Smooth muscle cell of bladder (primary cell): ENCODE measurements at places on chromosomes 1 and 21. TPM values are rescaled to one million over a fixed set of nuclear protein-coding genes. Genes with fewer than 3 reads are reported as not detected.

LCE2C gene
- not detected in 2 replicates for total RNA-seq

UCHL5 gene
- total RNA-seq, result 20.9 and 23.1 TPM in 2 replicates

ATP6V1G3 gene
- total RNA-seq, result not detected in 2 replicates

PLA2G5 gene
- 0.92 TPM in 1 of 2 replicates, not detected in the other for total RNA-seq

PGBD5 gene
- 0.57 and 0.83 TPM in 2 replicates for total RNA-seq

KRTAP21-2 gene
- total RNA-seq, result not detected in 2 replicates

TCEA3 gene
- total RNA-seq, result 11.1 and 19.6 TPM in 2 replicates

SPATC1L gene
- total RNA-seq, result 3.4 and 7.7 TPM in 2 replicates

LGR6 gene
- total RNA-seq, result not detected in 2 replicates

FHAD1 gene
- 0.83 and 1.1 TPM in 2 replicates for total RNA-seq

GBP4 gene
- 2.6 and 4.5 TPM in 2 replicates for total RNA-seq

MATN1 gene
- total RNA-seq, result 0.09 and 0.14 TPM in 2 replicates

C1orf141 gene
- not detected in 2 replicates for total RNA-seq

HOOK1 gene
- under 0.01 TPM in 1 of 2 replicates, not detected in the other for total RNA-seq

CTTNBP2NL gene
- total RNA-seq, result 8.4 and 9.4 TPM in 2 replicates

RAP1GAP gene
- under 0.01 and 0.18 TPM in 2 replicates for total RNA-seq

CYP4X1 gene
- total RNA-seq, result not detected in 2 replicates

THRAP3 gene
- total RNA-seq, result 68.1 and 83.3 TPM in 2 replicates

RGSL1 gene
- not detected in 2 replicates for total RNA-seq

ANGPTL3 gene
- total RNA-seq, result not detected in 2 replicates

TMEM51 gene
- 6.8 and 8.8 TPM in 2 replicates for total RNA-seq

SHISA4 gene
- total RNA-seq, result 16.1 and 20.3 TPM in 2 replicates

CASQ1 gene
- total RNA-seq, result not detected in 2 replicates

NBPF26 gene
- 13.4 and 21.1 TPM in 2 replicates for total RNA-seq

CRYBG2 gene
- under 0.01 TPM in 1 of 2 replicates, not detected in the other for total RNA-seq

CNN3 gene
- total RNA-seq, result 409 and 568 TPM in 2 replicates

PRAMEF14 gene
- not detected in 2 replicates for total RNA-seq

FAAH gene
- total RNA-seq, result 0.43 and 1.8 TPM in 2 replicates

PROK1 gene
- 0.14 TPM in 1 of 2 replicates, not detected in the other for total RNA-seq

KDM5B gene
- total RNA-seq, result 65.7 and 85.5 TPM in 2 replicates

OR2M3 gene
- total RNA-seq, result not detected in 2 replicates
